ENCODE measurements at places on chromosomes 6 and 20.

DNA sequence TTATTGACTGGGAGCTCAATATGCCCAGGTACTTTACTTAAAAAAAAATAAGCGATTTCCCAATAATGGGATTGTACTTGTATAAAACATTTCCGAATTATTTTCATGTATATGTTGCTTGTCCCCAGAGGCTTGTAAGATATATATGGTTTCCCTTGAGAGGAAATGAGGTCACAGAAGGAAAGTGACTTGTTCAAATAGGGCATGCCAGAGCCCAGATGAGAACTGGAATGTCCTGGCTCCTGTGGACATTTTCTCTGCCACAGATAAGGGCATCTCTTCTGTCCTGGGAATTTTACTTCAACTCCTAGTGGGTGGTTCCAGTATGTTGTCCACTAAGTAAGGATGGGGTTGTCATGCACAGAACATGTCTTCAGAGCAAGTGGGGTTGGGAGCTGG is 63.0 kb downstream of the LYRM2 start:
- no peak for DNase-seq

GRCh38 chr6:134347885-134348805 is 30.2 kb upstream of the SGK1 start:
- no peak for DNase-seq

GRCh38 chr6:35471836-35472345 is 3.7 kb downstream of the RPL10A start:
- DNase-seq: no peak

- no peak for DNase-seq
Observed at GRCh38 chr6:122677406-122677805, 67.2 kb downstream of the PKIB start.

DNA sequence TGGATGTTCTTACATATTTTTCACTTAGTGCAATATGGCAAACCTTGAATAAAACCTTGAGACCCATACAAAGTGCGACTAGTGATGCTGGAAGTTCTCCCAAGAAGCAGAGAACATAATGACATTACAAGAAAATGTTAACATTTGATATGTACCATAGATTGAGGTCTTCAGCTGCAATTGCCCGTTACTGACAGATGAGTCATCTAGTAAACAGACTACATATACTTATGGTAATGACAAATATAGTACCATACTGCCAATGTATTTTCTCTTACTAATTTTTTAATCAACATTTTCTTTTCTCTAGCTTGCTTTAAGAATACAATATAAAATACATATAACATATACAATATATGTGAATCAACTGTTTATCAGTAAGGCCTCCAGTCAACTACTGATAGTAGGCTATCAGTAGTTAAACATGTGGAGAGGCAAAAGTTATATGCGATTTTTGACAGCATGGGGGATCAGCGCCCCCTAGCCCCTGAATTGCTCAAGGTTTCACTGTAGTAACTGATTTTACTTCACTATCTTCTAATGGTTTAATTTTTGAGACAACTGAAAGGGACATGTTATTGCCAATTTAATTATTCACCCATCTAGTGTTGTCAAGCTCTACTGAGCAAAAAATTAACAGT is 166.7 kb upstream of the ADGRB3 start:
- DNase-seq: no peak

DNA sequence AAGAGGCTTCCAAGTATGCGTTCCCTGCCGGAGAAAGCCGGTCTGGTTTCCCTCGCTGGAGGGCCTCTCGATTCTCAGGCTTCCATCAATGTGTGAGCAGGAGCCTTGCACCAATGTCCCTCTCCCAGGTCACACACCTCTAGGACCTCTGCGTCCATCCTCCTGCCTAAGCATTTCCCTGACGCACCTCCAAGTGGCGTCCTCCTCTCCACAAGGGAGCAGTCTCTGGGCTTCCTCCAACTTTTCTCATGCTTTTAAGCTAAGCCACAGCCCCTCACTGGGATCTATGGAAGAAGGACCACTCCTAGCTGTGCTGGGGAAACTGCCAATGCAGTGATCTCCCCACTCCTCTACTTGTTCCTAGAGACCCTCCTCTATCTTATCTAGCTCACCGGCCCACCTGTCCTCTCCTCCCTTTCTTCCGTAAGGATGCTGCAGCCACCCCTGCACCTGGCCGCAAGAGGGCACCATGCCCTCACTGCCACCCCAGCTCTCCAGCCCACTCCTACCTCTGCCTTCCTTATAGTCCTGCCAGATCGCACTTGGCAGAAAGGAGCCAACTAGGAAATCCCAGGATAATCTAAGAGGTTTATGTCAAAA is 258.7 kb downstream of the LRFN2 start:
- DNase-seq: no peak

Data from stimulated activated CD8-positive, alpha-beta memory T cell treated with anti-CD3 and anti-CD28 coated beads, Interleukin-15, amount 100 ng/mL, for 1 hour (primary cell).